ENCODE measurements at places on chromosomes 2 and 18.

DNA sequence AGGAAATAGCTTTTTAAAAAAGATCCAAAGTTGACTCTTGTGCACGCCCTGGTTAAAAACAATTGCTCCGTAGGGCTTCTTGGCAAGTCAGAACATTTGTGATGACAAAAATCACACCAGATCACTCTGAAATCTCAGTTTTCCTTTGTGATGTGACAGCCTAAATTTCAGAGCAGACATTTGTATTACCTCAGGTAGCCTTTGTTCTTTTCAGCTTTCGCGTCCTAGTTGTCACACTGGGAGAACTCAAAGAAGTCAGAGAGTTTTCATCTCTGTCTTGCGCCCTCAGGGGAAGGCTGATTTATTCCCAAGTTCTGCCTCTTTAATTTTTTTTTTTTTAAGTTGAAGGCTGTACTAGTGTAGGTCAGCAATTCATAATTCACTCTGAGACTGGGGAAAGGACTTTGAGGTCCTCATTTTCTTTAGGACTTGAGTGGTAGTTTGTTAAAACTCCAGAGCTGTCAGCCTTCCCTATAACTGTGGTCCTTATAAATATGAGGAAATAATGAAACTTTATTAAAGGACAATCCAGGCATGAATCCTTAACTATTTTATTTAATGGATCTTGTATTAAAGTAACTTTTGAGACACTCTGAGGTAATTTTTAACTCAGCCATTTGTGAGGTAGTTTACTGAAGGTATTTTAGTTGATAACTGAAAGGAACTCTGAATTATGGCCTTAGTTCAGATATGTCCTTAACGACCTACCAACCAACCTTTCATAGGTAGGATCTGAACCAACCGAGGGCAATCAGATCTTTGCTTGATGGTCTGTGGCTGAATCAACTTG lies 525.1 kb upstream of the FAM98A start:
- no peak for DNase-seq

GRCh38 chr2:62362561-62362960 lies 143.4 kb downstream of the TMEM17 start:
- DNase-seq: no peak

DNA sequence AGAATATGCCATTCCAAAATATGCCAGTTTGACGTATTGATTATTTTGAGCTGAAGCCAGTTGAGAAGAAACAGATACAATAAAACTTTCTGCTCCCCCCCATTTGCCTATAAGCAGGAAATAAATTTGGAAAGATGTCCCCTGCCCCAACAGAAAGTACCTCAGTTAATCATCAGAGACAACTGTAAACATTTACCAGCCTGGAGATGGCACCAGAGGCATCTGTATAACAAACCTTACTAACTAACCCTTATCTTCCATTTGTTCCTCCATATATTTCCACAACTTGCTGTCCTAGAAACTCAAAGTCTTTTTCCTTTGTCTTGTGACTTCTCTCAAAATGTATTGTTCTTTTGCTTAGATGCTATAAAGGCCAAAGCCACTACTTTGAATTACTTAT lies 93.8 kb downstream of the AKAIN1 start:
- no peak for DNase-seq

- no peak for DNase-seq
Observed at GRCh38 chr2:21396252-21396651, 272.5 kb downstream of the TDRD15 start.

- no peak for DNase-seq
Observed at GRCh38 chr2:10465910-10466309, 17.8 kb upstream of the ODC1 start.

GRCh38 chr2:183088061-183088460 lies 9.5 kb downstream of the DUSP19 start:
- no peak for DNase-seq

DNA sequence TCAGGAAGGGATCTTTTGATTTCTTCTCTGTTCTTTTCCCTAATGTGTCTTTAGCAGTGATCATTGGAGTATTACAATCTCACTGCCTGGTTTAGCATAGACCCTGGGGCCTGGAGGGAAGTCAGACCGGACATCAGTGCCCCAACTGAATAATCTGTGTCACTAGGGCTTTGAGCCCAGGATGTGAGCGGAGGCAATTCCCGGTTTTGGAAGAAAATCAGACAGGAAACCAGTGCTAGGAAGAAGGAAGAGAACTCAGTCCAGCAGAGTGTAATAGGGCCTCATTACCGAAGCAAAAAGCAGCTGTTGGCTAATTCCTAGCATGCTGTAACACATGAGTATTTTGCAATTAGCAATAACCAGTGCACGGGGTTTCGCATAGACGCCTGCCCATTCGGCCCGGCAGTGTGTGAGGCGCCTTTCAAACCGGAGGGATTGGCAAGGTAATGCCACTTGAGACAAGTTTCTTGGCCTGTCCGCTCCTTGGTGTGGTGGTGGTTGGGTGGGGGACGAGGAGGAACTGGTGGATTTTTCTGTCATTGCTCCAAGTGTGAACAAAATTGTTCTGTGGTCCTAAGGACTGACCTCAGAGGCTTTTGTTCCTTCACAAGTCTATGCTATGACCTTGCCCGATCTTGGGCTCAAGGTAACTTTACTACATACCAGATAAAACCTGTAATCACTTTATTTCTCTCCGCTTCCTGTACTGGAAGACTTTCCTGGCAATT lies 2.8 kb downstream of the FOSL2 start:
- no peak for DNase-seq

All from activated B cell treated with CpG ODN at 0.5 μM for 24 hours (primary cell).